Activated CD8-positive, alpha-beta memory T cell treated with anti-CD3 and anti-CD28 coated beads, Interleukin-2, amount 10 ng/mL, durations not matched to agents 7 days and 5 days (primary cell): ENCODE measurements at places on chromosomes 1 and 21. TPM values are rescaled to one million over a fixed set of nuclear protein-coding genes. Genes with fewer than 3 reads are reported as not detected.

DNA sequence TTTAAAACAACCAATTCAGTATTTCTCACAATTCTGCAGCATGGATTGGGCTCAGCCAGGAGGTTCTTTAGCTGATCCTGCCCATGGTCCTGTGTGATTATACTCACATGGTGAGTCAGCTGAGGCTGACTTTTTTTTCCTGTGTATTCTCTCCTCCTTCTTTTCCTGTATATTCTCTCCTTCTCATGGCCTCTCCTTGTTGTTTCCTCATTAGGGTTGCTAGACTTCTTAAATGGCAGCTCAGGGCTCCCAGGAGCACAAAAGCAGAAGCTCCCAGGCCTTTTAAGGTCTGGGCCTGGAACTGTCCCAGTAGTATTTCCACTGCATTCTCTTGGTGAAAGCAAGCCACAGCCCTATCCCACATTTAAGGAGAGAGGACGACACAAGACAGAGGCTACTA is 26.8 kb downstream of the VANGL1 start:
- no peak for DNase-seq

- DNase-seq: no peak
Observed at GRCh38 chr1:240672132-240672811, 60.3 kb upstream of the GREM2 start.

DNA sequence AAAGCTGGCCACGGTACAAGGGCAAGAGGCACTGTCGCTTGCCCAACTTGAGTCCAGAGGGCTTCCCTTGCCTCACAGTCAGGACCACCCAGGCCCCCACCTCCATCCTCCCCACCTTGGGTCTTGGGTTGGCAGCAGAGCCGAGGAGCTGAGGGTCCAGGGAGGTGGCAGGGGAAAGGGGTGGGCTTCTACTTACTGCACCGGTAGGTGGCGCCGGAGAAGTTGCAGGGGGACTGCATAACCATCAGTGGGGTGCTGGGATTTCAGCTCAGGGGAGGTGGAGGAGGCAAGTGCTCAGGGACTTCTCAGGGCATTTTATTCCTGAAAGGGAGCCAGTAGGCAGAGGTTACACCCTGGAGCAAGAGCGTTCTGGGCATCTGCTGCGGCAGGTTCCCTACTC is 44.0 kb downstream of the TRIM62 start:
- peak; percentile 59 for DNase-seq

GRCh38 chr1:229874609-229875008 is 192.4 kb upstream of the GALNT2 start:
- DNase-seq: no peak

- no peak for DNase-seq
Observed at GRCh38 chr1:185939142-185939541, 205.0 kb downstream of the HMCN1 start.

DNA sequence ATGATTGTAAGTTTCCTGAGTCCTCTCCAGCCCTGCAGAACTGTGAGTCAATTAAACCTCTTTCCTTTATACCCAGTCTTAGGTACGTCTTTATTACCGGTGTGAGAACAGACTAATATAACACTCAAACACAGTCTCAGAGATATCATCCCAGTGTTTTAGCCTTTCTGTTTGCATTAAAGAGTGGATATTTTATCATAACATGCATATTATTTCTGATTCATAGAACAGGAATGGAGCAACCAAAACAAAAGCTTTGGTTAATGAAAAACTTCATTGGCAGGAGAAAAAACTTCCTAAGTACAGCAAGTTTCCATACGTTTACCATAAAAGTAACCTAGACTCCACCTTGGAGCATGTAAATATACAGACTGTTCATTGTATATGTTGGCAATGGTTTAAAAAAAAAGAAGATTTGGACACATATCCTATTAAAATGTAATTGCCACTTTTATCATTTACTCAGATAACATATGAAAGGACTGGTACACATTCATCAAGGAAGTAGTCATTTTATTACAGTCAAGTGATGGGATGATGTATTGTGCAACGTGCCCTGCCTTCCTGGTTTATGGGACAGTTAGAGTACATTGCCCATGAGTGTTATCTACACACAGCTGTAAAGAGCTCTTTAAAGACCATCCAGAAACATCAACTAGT is 144.8 kb downstream of the ETS2 start:
- no peak for DNase-seq

- no peak for DNase-seq
Observed at GRCh38 chr1:15788624-15789301, 18.7 kb downstream of the UQCRHL start.

DNA sequence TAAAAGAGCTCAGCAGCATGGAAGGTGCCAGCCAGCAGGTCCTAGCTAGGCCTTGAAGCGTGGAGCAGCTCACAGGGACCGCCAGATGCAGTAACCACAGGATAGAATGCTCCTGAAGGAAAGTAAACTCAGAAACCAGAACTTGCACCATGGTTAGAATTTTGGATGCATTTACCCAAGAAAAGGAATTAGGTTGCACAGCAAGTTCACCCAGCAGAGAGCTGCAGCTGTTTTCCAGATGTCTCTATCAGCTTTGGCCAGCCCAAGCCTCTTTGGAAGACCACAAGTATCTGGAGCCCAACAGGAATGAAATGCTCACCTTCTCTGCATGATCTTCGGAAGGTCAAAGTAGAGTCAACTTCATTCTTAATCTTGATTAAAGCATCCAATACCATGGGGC is 21.0 kb upstream of the ATP13A2 start:
- no peak for DNase-seq

- no peak for DNase-seq
Observed at GRCh38 chr1:40532062-40532389, 589 bp downstream of the ZNF684 start.

GRCh38 chr1:178046591-178047270 is 47.2 kb upstream of the RASAL2 start:
- DNase-seq: no peak

GRCh38 chr1:75559136-75559535 is 51.8 kb downstream of the SLC44A5 start:
- no peak for DNase-seq

GRCh38 chr1:178726545-178726944 is 1.5 kb downstream of the RALGPS2 start:
- DNase-seq: no peak

GRCh38 chr1:211133393-211133835 is 534 bp downstream of the KCNH1 start:
- no peak for DNase-seq

DNA sequence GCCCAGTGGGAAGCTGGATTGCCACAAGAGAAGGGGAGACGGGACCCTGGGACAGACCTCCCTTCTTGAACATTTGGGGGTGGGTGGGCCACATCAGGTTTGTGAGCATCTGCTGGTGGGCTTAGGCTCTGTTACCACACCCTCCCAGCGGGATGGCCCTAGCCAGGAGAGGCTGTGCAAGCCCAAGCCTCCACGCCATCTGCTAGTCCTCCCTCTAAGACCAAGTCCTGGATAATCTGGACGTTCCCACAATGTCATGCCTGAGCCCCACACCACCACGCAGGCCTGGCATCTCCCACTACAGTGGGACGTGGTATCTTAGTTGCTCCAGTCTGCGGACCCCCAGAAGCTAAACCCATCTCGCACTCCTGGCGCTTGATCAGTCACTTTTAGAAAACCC is 3.7 kb upstream of the IBA57 start:
- DNase-seq: no peak

DNA sequence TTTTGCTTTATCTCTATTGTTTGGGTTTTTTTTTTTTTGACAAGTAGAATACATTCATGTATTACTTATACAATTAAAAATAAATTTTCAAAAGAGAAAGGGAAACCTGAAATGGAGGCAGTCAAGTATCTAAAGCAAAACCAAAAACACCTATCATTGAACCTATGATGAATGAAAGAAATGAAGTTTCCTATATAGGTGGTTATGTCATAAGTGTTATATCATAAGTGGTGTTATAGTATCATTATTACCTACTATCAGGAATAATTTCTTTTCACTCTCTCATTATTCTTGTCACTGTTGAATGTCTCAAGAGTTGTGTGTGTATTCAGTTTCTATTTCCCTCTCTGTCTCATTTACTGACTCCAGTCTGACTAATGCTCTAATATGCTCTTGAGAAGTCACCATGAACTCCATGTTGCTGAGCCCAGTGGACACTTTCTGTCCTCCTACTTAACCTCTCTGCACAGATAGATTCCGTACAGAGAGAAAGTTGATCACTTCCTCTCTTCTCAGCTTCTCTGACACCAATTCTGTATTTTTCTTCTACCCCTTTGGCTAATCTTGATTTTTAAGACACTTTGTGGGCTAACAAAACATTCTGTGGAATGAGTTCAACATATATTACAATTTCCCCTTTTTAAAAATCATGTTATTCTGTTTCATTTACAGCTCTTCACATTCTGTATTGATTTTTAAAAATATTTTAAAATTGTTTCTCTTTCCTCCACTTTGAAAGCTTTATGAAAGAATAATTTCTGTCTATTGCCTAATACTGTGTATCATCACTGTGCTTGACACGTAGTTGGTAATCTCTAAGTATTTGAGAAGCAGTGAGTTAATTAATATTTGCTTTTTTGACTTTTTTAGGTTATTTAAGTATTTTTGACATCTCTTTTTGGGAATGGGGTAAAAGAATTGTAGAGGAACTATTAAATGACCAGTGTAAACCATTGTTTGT is 50.1 kb downstream of the RASAL2 start:
- no peak for DNase-seq

- no peak for DNase-seq
Observed at GRCh38 chr1:84603223-84603622, 29.0 kb upstream of the CTBS start.

DNA sequence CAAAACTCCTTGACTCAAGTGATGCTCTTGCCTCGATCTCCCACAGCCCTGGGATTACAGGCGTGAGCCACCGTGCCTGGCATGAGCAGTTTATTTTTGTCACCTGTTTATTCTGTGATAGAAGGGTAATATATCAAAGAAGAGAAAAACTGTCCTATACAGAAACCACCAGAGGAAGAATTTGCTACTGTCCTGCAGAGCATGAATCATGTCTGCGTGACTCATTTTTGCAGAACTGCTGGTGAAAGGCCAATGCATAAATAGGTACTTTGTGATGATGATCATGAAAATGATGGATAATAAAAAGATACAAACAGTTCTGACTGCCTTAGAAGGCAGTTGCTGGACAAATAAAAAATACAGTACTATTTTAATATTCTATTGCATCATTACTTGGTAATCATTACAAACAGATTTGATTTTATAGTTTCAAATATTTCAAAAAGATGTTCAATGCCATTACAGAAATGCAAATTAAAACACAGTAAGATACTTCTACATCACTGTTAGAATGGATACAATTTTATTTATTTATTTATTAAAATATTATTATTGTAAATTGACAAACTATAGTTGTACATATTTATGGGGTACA is 26.5 kb downstream of the RIPPLY3 start:
- no peak for DNase-seq

GRCh38 chr21:25638660-25639550 is at the start of gene JAM2:
TSS of gene JAM2 (plus strand) at chr21:25639258. CDS start at chr21:25639822, 564 bp downstream.
- DNase-seq: peak; percentile 50

- DNase-seq: no peak
Observed at GRCh38 chr1:26044971-26045721, 772 bp downstream of the SLC30A2 start.

GRCh38 chr1:22491995-22492715 is 40.5 kb downstream of the ZBTB40 start:
- DNase-seq: no peak

DNA sequence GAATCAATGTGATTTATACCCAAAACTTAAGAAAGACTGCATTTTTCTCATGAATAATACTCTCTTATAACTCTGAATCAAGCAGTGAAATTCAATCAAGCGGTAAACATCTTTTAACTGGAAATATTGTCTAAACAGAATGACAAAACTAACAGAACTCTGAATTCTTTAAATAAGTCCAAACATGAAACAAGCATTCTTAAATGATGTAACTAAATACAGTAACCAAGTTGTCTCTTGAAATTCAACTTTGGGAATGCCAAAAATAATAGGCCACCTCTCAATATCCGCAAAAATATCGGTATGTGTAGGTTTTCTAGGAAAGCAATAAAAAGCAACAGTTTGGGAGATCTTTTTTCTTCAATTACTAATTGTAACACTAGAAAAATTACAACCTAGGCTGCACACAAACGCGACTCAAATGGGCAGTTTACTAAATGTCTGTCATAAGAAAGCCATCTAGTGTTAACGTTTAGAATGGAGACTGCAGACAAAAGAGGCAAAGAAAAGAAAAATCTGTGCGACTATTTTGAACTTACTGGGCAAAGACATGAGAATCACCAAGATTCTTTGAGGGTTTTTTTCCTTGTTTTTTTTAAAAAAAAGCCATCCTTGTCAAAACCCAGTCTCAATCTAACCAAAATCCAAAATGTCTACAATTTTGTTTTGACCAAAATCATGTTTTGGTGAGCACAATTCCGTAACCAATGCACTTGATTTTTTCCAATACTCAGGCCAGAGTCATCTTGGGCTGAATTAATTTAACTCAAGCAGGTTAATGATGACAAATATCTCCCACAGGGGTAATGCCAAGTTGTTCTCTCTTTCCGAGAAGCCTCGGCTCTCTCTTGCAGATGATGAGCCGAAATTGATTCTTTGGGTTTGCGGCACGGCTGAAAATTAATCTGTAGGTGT is 1.3 kb downstream of the SIPA1L2 start:
- no peak for DNase-seq

DNA sequence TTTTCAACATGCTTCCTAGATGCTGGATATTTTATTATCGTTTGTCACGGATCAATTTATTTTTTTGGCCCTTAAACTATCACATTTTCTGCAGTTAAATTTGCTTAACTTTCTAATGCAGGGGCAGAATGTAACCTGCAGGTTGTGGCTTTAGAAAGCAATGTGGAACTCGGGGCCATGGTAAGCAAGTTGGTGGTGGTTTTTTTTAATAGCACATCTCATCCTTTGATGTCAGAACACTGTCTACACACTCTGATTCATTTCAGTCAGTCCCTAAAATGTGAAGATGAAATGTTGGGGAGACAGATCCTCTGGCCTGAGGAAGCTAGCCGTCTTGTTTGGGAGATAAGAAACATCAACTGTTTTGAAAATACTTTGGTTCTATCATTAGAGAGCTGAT is 89.5 kb downstream of the GALNT2 start:
- DNase-seq: no peak

Gene TMPRSS3
- 22.3 TPM for total RNA-seq

Gene DBT
- 11.2 TPM for total RNA-seq

Gene ELAPOR1
- 11.9 TPM for total RNA-seq

Gene FAM177B
- total RNA-seq: 0.19 TPM

Gene EFNA3
- total RNA-seq: 2.8 TPM

Gene CRABP2
- total RNA-seq: 1.9 TPM

Gene ZMYM4
- total RNA-seq: 29.0 TPM

Gene VWA5B1
- not detected for total RNA-seq

Gene SOAT1
- 84.5 TPM for total RNA-seq

Gene PCAT6
- total RNA-seq: 0.94 TPM

Gene NECTIN4
- total RNA-seq: 0.12 TPM

Gene HSD3B1
- not detected for total RNA-seq

Gene ARF1
- total RNA-seq: 344 TPM

Gene RGS5
- total RNA-seq: 3.7 TPM
